ENCODE measurements at places on chromosomes 4 and X.

GRCh38 chr4:80180743-80181142 lies 16.6 kb upstream of the PRDM8 start:
- no peak for DNase-seq

- DNase-seq: no peak
Measured at GRCh38 chr4:148062301-148062950, 330.5 kb downstream of the ARHGAP10 start.

GRCh38 chrX:20132666-20133065 lies 9.0 kb downstream of the EIF1AX start:
- DNase-seq: no peak

- no peak for DNase-seq
Measured at GRCh38 chr4:53512608-53513007, 78.7 kb downstream of the LNX1 start.

GRCh38 chr4:33989820-33990443 lies 2254.4 kb downstream of the ARAP2 start:
- DNase-seq: no peak

GRCh38 chrX:138349351-138349750 lies 362.2 kb downstream of the FGF13 start:
- DNase-seq: no peak

GRCh38 chrX:44906041-44906440 lies 33.1 kb downstream of the KDM6A start:
- no peak for DNase-seq

DNA sequence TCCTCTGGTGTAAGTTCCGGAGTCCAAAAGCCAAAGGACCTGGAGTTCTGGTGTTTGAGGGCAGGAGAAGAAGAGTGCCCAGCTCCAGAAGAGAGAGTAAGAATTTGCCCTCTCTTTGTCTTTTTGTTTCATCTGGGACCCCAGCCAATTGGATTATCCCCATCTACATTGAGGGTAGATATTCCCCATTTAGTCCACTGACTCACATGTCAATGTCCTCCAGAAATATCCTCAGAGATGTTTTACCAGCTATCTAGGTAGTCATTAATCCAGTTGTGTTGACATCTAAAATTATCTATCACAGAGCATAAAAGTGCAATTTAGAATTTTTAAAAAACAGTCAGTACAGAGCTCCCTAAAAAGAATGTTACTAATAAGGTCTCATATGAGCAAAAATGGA lies 132.9 kb upstream of the TMEM47 start:
- no peak for DNase-seq

DNA sequence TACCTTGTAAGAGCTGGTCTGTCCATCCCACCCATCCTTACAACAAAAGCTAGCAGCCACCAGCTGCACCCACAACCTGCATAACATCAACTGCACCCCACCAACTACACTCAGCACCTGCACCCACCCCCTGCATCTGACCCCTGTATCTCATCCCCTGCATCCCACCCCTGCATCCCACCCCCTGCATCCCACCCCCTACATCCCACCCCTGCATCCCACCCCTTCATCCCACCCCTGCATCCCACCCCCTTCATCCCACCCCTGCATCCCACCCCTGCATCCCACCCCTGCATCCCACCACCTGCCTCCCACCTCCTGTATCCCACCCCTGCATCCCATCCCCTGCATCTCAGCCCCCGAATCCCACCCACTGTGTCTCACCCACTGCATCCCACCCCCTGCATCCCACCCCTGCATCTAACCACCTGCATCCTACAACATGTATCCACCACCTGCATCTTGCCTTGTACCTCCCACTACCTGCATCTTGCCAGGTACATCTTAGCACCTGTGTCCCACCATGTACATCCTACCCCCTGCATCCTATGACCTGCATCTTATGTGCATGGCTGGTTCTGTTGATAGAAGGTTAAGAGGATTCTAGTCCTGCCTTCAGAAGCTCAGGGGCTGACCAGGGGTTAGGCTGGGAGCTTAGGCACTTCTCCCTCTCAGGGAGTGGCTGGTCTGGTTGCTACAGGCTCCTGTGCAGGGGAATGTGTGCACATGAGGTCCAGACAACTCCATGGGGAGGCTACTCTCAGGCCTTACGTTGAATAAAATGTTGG lies 9.4 kb downstream of the TMEM271 start:
- no peak for DNase-seq

GRCh38 chr4:47855350-47855749 lies 17.5 kb upstream of the CORIN start:
- no peak for DNase-seq

GRCh38 chrX:44731160-44731559 lies 112.7 kb upstream of the DUSP21 start:
- no peak for DNase-seq

DNA sequence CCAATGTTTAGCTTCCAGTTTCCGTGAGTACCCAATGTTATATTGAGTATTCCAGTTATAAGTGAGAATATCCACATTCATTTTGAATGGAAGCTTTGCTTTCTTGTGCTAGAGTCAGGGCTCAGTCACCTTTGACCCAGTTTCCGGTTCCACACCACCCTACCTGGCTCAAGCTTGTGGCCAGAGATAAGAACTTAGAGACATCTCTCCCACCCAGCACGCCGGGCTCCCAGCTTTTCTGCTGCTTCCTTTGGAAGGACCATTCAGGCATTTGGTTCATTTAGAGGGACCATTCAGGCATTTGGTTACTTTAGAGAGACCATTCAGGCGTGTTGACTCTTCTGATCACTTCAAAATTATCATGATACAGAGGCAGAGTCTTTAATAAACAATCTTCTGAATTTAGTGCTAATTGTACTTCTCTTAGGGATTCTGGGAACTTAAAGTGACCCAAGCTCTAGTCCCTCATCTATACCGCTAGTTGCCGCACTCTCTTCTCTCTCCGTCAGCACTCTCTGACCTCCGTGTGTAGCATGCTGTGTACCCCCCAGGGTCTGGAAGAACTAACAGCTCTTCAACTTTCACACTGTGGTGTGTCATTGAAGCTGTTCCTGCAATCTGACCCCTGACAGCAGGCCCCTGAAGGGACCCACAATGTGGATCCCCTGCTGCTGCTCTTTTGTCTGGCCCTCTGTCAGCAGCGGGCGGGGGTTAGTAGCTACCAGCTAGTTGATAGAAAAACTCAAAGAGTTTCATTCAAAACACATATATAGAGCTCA lies 943.1 kb downstream of the ARAP2 start:
- no peak for DNase-seq

DNA sequence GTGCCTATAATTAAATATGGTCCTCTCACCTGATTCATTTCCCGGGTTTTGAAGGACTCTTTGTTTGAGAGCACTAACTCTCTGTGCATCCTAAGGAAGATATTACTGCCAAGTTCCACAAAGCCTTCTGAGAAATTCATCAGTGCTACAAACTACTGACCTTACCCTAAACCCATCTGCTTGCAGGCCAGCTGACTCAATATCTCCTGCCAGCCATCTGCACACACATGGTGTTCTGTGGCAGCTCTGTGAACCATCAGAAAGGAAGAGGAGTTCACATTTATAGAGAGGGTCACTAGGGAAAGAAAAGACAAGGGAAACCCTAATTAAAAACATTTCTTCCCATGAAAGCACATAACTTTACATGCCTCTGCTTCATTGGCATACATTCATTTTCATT lies 156.7 kb downstream of the ATP10D start:
- no peak for DNase-seq

- DNase-seq: no peak
Measured at GRCh38 chr4:83646538-83647239, 110.8 kb downstream of the GPAT3 start.

GRCh38 chrX:68807818-68808217 lies 21.0 kb upstream of the EFNB1 start:
- no peak for DNase-seq

GRCh38 chrX:5402461-5402860 lies 826.2 kb downstream of the NLGN4X start:
- no peak for DNase-seq

- no peak for DNase-seq
Measured at GRCh38 chr4:52948057-52948423, 85.9 kb downstream of the RASL11B start.

DNA sequence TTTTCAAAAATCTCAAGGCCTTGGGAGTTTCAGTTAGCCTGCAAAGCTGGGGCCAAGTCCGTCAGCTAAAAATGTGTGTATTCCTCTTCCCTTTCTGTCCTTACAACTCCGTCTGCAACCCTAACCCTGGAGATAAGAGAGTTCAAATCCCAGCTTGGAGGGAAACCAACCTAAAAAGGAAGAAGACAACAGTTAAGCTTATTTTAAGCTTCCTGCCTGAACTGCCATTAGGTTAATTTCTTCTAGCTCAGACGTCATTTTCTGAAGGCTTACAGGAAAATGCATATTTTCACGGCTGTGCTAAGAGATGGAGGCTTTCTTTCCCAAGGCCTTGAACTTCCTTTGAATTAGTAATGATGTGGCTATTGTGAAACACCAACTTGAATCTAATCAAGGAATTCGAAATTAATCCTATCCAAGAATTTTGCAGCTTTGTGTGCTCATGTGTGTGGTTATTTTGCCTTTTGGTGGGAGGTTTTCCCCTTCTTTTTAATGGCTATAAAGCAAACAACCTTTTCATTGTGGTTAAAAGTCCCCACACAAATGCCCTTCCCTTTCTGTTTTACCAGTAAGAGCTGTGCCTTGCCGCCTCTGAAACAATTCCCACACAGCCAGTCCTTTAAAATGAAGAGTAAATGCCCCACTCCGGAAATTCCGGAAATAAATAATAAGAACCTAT lies 103.5 kb downstream of the IRF2 start:
- DNase-seq: no peak

GRCh38 chrX:15127010-15127409 lies 142.9 kb downstream of the ASB9 start:
- no peak for DNase-seq

GRCh38 chr4:4838936-4839810 lies 20.3 kb upstream of the MSX1 start:
- no peak for DNase-seq

GRCh38 chrX:6729626-6730025 lies 194.7 kb upstream of the VCX3A start:
- no peak for DNase-seq

GRCh38 chrX:49077941-49078340 lies 1.7 kb downstream of the WDR45 start:
- no peak for DNase-seq

GRCh38 chr4:99210789-99211188 lies 8.3 kb downstream of the ADH6 start:
- no peak for DNase-seq

DNA sequence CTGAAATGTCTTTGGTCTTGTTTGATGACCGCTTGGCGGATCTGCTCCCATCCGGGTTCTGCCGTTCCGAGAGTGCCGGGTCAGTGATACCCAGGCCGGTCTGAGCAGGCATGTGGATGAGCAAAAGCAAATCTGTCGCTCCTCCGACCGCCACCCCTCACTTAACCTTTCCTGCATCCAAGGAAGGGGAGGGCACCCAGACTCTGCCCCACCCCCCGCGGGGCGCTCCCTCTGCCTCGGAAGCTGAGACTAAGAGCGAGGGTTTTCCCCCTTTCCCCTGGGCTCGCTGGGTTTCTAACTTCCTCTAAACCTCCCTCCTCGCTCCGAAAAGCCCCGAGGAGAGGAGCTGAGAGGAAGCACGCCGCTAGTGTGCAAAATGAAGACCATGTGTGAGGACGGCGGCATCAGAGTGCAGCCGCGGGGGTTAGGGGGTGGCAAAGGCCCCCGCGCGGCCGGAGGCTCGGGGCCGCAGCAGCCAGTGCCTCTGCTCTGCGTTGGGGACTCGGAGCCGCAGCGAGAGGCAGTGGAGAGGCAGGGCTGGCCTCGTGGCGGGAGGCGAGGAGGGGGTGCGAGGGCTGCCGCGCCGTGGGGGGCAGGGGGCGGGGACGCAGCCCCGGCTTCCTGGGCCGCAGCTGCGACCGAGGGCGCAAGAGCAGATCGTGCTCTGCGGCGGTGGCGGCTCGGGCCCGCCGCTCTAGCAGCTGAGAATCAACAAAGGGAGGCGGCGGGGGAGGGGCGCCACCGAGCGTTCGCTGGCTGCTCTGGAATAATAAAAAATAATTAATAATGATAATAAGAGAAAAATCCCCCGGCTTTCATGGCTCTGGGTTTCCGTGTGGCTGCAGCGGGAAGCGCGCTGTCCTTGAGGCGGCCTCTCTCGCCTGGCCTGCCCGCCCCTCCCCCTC lies 55.8 kb upstream of the BCOR start:
- no peak for DNase-seq

GRCh38 chrX:97021680-97022079 lies 138.0 kb downstream of the RPA4 start:
- no peak for DNase-seq

DNA sequence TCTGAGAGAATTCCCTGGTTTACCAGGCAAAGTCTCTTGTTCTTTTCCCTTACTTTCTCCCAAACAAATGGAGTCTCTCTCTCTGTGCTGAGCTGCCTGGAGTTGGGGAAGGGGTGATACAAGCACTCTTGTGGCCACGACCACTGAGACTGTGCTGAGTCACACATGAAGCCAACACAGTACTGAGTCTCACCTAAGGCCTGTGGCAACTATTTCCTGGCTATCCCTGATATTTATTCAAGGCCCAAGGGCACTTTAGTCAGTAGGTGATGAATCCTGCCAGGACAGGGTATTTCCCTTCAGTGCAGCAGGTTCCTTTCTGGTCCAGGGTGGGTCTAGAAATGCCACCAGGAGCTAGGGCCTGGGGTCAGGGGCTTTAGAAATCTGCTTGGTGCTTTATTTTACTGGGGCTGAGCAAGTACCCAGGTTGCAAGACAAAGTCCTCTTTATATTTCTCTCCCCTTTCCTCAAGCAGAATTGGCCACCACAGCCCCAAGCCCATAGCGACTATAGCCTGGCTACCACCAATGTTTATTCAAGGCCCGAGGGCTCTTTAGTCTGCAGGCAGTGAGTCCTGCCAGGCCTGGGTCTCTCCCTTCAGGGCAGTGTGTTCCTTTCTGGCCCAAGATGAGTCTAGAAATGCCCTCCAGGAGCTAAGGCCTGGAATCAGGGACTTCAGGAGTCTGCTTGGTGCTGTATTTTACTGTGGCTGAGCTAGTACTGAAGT lies 10.5 kb downstream of the ARL13A start:
- no peak for DNase-seq

- no peak for DNase-seq
Measured at GRCh38 chr4:158809611-158810486, 41.0 kb downstream of the FNIP2 start.

DNA sequence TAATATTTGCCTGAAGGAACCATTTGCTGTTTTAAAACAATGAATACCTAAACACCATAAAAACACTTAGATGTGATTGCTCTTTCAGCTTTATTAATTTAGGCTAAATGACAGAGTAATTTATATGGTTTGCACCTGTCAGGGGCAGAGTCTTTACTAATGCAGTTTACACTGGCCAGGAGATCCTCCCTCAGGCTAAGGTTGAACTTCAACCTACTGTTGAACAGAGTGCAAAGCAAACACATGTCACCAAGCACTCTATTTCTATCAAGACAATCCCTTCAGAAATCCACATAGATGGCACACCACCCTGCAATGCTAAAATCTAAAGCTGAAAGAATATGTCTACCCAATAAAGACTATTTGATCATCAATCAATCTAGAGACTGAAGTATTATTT lies 147.3 kb downstream of the KLHL13 start:
- DNase-seq: no peak

- DNase-seq: no peak
Measured at GRCh38 chrX:13028871-13029636, 15.4 kb downstream of the FAM9C start.

- DNase-seq: no peak
Measured at GRCh38 chr4:183118585-183118984, 19.5 kb downstream of the WWC2 start.

GRCh38 chrX:139738581-139738980 lies 30.6 kb upstream of the MCF2 start:
- DNase-seq: no peak

Measured in activated T-helper 9 cell treated with anti-CD3 and anti-CD28 coated beads, Interleukin-2, amount 50 U/mL, for 16 hours (primary cell).